ENCODE measurements at places on chromosomes 16 and 17. TPM values are rescaled to one million over a fixed set of nuclear protein-coding genes. Genes with fewer than 3 reads are reported as not detected.

The NPIPB8 gene
- not detected for total RNA-seq

The ZPBP2 gene
- not detected for total RNA-seq

The EVI2A gene
- 1.2 TPM for total RNA-seq

The PRAC1 gene
- total RNA-seq, result not detected

The ABI3 gene
- total RNA-seq, result 26.2 TPM

The NOTUM gene
- total RNA-seq, result 0.78 TPM

The CHD9NB gene
- total RNA-seq, result 2.7 TPM

The DLX3 gene
- not detected for total RNA-seq

The RNF157 gene
- total RNA-seq, result 0.58 TPM

The CCDC144A gene
- total RNA-seq, result 1.5 TPM

The ATAD5 gene
- 3.7 TPM for total RNA-seq

The KIF2B gene
- not detected for total RNA-seq

The PRKCB gene
- total RNA-seq, result not detected

The AURKB gene
- total RNA-seq, result 9.3 TPM

The OR1F1 gene
- total RNA-seq, result not detected

The KRTAP2-1 gene
- total RNA-seq, result not detected

The MAF gene
- total RNA-seq, result 12.0 TPM

The METRN gene
- total RNA-seq, result 134 TPM

The KRTAP2-3 gene
- 1.8 TPM for total RNA-seq

The CACNG4 gene
- total RNA-seq, result 0.05 TPM

The TBC1D3G gene
- total RNA-seq, result not detected

The FBXL16 gene
- total RNA-seq, result 1.6 TPM

The PVALEF gene
- not detected for total RNA-seq

The MYOCD gene
- total RNA-seq, result 2.0 TPM

The CRISPLD2 gene
- 9.9 TPM for total RNA-seq

The C1QTNF1 gene
- 7.3 TPM for total RNA-seq

The INO80E gene
- 77.5 TPM for total RNA-seq

The TMEM114 gene
- not detected for total RNA-seq

The SRSF2 gene
- total RNA-seq, result 305 TPM

The FBXW10B gene
- total RNA-seq, result not detected

The LASP1 gene
- 399 TPM for total RNA-seq

The MMP15 gene
- 41.2 TPM for total RNA-seq

The SKAP1 gene
- 0.99 TPM for total RNA-seq

Measured in glomerular endothelial cell (primary cell).